ENCODE measurements at places on chromosomes 6 and 20. TPM values are rescaled to one million over a fixed set of nuclear protein-coding genes. Genes with fewer than 3 reads are reported as not detected.

MEI4 gene
- total RNA-seq: 0.05 TPM

PRDM1 gene
- total RNA-seq: 2.6 TPM

FAM83B gene
- total RNA-seq: not detected

OR2H2 gene
- not detected for total RNA-seq

ITPR3 gene
- total RNA-seq: 65.8 TPM

ACTL10 gene
- total RNA-seq: not detected

All from Panc1 (cell line).